Smooth muscle cell of bladder (primary cell): ENCODE measurements at places on chromosomes 5 and 9. TPM values are rescaled to one million over a fixed set of nuclear protein-coding genes. Genes with fewer than 3 reads are reported as not detected.

Gene FBP1
- not detected in 2 replicates for total RNA-seq

Gene SLC6A3
- total RNA-seq = under 0.01 TPM in 1 of 2 replicates, not detected in the other

Gene ADGRD2
- total RNA-seq = not detected in 2 replicates

Gene PCDHGA7
- total RNA-seq = 4.1 and 4.6 TPM in 2 replicates

Gene OTP
- not detected in 2 replicates for total RNA-seq
